NCI-H1694 treated with DMSO at 0.1 percent for 48 hours (cell line): ENCODE measurements at places on chromosomes 5 and 9.

DNA sequence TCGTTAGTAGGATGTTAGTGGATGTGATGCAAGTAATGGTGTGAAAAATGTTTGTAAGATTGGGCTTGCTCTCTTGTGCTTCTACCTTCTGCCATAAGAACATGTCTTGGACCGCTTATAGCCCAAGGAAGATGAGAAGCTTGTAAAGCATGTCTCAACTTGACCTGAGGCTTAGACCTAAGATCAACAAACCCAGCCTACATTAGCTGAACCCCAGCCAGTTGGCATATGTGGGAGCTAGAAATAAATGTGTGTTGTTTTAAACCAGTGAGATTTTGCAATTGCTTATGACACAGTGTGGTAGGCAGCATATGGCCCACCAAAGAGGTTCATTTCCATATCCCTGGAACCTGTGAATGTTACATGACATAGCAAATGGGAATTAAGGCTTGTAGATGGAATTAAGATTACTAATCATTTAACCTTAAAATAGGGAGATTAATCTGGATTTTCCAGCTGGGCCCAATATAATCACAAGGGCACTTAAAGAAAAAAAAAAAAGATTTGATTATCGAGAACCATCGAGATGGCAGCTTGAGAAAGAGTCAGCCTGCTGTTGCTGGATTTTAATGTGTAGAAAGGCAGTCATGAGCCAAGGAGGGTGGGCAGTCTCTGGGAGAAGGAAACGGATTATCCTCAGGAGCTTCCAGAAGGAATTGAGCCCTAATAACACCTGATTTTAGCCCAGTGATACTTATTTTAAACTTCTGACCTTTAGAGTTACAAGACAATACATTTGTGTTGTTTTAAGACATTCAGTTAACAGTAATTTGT lies 27.3 kb upstream of the EDIL3 start:
- DNase-seq = peak; percentile 33

DNA sequence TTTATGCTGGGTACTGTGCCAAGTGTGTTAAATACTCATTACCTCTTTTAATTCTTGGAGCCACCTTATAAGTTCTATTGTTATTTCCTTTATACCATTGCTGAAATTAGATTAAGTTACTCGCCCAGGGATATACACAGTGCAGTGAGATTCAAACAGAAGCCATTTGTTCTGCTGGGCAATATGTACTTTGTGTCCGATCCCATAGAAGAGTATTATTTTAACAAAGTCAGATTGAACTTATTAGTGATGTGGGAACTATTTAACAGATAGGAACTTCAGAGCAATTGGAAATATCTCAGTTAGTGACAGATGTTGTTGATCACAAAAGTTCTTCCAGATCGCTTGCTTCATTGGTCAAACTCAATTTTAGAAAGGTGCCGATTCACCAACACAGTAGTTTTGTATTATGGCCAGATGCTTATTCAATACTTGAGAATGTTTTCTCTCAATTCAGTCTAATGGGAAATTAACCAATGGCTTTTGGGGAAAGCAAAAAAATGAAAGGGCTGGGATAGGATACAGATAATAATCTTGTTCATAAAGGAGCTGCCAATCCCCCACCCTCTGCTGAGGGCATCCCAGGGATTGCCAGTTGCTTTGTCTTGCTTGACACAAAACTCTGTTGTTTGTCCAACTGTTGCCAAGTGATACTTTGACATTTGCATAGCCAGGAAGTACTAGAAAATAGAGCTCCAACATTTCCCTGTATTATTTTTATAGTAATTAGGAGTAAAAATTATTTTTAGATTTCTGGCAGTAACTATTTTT lies 94.8 kb upstream of the SEMA6A start:
- DNase-seq = no peak

DNA sequence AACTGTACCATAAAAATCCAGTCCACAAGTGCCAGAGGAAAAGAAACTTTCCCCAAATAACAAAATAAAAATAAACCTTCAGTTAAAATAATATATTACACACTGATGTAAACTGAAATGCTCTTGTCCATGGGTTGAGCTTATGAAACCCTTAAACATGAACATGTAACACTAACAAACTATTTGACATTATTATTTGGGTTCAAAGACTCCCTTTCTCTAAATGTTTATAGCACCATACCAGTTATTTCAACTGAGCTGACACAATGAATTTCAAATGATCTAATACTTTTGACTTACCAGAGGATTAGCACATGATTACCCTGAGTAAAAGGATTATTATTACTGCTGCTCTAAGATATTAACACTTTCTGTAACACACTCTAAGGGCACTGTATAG lies 251.1 kb downstream of the BNC2 start:
- DNase-seq = no peak

DNA sequence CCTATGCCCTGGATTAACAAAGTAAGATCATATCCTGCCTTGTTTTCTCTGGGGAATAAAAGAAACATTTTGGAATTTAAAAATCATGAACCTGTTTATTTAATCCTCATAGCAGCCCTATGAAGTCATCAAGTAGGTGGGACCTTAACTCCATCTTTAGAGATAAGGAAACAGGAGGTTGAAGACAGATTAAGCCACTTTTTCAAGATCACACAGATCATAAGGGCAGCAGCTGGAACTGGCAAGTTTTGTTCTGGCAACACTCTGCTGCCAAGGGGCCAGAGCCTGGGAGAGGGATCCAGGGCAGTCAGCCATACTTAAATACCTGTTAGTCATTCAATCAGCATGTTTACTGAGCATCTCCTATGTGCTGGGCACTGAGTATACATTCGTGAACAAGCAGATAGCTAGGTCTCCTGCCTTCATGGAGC lies 63.7 kb downstream of the SLC1A1 start:
- no peak for DNase-seq

DNA sequence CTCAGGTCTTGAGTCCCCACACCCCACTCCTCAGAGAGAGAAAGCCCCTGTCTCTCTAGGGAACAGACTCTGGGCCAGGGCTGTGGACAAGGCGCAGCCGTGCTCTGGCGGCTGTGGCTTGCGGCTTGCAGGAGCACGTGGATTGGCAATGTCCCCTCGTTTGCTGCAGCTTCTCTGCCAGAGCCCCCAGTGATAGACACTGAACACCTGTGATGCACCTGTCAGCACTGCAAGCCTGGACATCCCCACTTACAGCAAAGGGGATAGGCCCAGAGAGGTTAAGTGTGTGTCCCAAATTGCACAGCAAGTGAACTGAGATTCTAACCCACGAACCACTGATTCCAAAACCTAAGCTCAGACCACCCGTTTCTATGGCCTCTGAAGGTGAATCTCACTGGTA lies 7.0 kb downstream of the GFI1B start:
- no peak for DNase-seq

DNA sequence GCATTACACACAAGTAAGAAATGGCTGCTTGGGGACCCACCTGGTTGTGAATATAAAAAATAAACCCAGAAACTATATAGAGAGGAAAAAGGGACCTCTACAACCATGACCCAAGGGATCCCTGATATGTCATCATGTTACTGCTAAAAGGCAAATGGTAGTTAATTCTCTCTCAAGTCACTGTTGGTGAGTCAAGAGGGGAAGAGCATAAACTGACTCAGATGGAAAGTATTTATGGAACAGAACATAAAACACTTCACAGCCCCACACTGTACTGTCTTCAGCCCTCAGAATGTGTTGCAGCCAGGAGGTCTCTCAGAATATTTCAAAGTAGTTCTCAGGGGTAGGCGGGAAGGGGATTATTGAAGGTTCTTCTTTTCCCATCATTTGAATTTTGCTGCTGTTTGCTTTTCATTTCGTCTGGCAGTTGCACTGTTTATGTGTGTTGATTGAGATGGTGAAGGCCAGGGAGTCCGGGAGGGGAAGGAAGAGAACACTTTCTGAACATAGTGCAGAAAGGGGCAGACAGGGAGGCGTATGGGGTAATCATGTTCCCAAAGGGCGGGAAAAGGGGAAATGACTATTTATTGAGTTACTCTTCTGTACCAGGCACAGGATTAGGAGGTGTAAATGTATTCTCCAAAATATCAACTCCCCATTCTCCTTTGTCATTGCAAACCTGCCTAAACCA lies 85.5 kb downstream of the TEK start:
- no peak for DNase-seq

DNA sequence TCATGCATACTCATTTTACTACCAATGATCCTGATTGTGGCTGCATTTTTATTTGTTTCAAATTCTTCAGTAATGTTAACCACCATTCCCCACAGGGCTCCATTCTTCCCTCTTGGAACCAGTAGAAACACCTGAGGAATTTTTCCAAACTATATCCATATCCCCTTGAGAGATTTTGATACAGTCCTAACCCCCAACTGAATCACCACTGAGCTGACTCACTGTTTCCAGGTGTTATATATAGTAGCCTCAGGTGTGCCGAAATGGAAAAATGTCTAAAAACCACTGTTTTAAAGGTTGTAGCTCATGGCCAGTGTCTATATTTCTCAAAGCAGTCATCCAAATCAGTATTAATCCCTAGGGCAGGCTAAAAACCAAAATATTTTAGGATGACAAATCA lies 85.2 kb downstream of the MRPS27 start:
- DNase-seq = no peak

DNA sequence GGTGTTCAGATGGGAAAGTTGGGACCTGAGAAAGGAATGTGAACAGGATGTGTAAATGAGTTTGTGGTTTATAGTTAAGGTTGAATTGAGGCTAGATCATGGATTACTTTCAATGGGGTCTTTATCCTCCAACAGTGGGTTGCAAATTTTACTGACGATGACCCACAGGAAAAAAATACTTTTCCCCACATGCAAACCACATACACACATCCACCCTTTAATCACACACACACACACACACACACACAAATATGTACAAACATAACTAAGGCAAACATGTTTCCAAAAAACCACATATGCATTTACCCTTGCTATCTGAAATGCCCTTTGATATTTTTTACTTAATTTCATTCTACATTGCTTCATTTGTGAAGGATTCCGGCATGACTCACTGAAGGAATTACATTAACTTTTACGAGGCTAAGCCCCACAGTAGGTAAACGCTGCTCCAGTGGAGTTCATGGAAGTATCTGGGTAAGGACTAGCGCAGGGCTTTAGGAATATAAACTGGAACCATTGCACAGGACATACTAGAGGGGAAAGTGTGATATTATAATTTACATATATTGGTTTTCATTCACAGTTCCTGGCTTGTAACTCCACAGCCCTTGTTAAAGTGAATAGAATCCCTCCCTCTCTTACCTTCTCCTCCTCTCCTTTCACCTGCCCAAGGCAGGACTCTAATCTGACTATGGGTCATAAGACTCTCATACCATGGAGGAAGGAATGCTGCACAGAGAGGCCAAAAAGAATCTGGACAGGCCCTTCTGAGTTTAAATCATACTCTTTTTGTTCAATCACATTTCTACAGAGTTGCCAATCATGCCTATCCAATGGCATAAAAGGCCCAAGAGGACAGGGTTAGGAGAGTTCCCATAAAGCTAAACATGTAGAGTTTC lies 8.5 kb upstream of the SPEF2 start:
- no peak for DNase-seq

DNA sequence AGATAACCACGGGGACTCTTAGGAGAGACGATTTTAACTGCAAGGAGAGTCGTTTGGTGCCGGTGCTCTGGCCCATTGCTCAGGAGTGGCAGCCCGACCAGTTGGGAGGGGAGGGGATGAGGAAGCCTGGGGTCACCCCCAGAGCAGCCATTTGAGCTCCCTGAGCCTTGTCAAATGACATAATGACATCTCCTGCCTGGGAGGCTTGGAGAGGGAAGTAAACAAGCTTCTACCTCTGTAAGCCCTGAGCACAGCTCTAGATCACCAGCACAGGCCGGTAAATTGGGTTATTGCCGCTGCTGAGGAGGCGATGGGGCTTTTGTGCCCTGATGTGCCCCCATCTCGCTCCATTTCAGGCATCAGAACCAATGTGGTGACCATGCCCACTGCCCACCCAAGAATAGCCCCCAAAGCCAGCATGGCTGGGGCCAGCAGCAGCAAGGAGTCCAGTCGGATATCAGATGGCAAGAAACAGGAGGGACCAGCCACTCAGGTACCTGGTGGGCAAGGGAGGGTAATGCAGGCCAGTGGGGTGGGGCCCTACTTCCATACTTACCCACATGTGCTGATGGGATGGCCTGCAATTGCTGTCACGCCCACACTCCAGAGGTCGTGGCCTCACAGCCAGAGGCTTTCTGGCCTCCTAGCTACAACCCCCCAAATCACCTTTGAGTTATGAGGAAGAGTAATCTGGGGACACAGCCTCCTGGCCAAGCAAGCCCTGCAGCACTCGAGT lies 23.0 kb downstream of the CD74 start:
- DNase-seq = no peak

DNA sequence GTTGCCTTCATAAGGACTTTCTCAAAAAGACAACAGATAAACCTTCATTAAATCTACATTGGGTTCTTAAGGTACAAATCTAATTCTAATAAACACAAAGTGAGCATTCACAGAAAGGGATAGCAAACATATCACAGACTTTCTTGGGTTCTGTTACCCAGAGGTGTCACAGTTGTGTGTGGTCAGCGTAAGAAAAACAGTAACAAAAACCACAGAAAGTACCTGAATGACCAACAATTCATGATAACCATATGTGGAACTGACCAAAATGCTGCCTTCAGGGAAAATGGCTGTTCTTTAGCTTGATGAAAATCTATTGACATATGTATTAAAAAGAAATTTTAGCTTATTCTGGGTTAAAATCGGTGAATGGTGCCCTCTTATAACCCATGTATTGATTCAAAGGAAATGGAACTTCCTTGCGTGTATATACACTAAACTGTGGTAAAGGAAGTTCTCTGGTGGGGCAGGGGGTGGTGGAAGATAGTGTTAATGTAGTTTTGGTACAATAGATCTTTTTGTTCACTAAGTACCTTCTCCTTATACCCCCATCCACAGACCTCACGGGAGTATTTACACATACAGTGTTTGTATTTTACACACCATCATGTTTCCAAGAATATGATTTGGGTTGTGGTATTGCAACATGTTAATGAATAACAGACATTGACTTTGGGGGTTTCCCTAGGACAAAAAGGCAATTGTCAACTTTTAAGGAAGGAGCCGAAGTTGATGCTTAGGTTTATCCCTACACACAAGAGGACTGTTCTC lies 152.5 kb downstream of the APBA1 start:
- DNase-seq = no peak

GRCh38 chr5:136258463-136258862 lies 65.5 kb upstream of the SMIM32 start:
- DNase-seq = no peak

- DNase-seq = peak; percentile 23
Measured at GRCh38 chr9:114472765-114473446, 32.4 kb downstream of the WHRN start.

GRCh38 chr9:26013199-26013598 lies 335.0 kb upstream of the TUSC1 start:
- DNase-seq = no peak

DNA sequence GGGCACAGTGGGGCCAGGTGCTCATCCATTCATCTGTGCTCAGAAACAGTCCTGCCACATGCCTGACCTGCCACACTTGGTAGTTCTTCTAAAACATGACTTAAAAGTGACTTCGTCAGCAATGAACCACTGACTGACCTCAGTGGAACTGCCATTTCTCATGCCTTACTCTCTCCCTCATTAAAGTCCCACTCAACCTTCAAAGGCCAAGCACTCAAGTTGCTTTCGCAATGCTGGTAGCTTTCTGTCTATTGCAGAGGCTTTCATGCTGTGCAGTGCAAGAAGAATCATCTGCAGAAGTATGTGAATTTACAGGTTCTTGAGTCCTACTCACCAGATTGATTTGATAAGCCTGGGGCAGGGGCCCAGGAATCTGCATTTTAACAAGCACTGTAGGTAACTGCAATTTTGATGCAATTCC lies 23.9 kb downstream of the B4GALT1 start:
- DNase-seq = no peak

- no peak for DNase-seq
Measured at GRCh38 chr9:98709968-98710965, 1.5 kb upstream of the GABBR2 start.

- no peak for DNase-seq
Measured at GRCh38 chr5:24530906-24531305, 113.9 kb downstream of the CDH10 start.
